Esophagus muscularis mucosa (tissue), 4 donors: ENCODE measurements at places on chromosomes 7 and 10. TPM values are rescaled to one million over a fixed set of nuclear protein-coding genes. Genes with fewer than 3 reads are reported as not detected.

- no peak overlapping the region for H3K4me3 ChIP-seq
- H3K4me1 ChIP-seq: peaks cover 48% of the 10 kb centered on the region
- H3K36me3 ChIP-seq: no peaks in the 10 kb centered on the region
- no peaks in the 10 kb centered on the region for H3K27me3 ChIP-seq
- no peak overlapping the region for H3K27ac ChIP-seq
Measured at GRCh38 chr7:2159176-2159520, 73.6 kb downstream of the MAD1L1 start.

- no peak overlapping the region for H3K27ac ChIP-seq
- H3K27me3 ChIP-seq: no peaks in the 10 kb centered on the region
- no peak for DNase-seq
- H3K36me3 ChIP-seq: no peaks in the 10 kb centered on the region
- no peak overlapping the region for H3K4me3 ChIP-seq
Measured at GRCh38 chr7:142498364-142498763, 240.5 kb upstream of the PRSS58 start.

GRCh38 chr10:110337906-110338305 is 33.2 kb upstream of the SMNDC1 start:
- no peak overlapping the region for H3K27ac ChIP-seq
- peaks cover 16% of the 10 kb centered on the region for H3K4me1 ChIP-seq
- H3K36me3 ChIP-seq: no peaks in the 10 kb centered on the region
- H3K27me3 ChIP-seq: no peaks in the 10 kb centered on the region

GRCh38 chr10:4429571-4429970 is 396.4 kb upstream of the AKR1E2 start:
- H3K27me3 ChIP-seq: no peaks in the 10 kb centered on the region
- H3K4me3 ChIP-seq: no peak overlapping the region
- H3K36me3 ChIP-seq: no peaks in the 10 kb centered on the region
- DNase-seq: no peak

DNA sequence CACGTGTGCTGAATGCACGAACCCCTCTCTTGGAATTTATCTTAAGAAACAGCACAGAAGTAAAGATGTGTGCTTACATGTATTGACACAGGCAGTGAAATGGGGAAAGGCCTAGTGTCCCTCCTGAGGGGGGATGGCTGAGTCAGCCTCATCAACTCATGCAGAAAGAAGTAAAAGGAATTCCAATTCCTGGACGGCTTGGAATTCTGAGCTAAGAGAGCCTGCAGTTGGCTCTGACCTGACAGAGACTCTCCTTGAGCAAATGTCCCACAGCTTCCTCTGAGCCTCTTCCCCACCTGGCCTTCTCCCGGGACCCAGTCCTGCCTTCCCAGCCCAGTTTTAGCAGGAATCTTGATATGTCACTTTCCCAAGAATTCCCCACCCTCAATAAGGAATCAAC is 542.4 kb upstream of the ADARB2 start:
- no peak for DNase-seq
- H3K4me3 ChIP-seq: no peak overlapping the region
- H3K4me1 ChIP-seq: no peaks in the 10 kb centered on the region
- no peaks in the 10 kb centered on the region for H3K27me3 ChIP-seq
- no peaks in the 10 kb centered on the region for H3K36me3 ChIP-seq
- no peak overlapping the region for H3K27ac ChIP-seq

- H3K27me3 ChIP-seq: no peaks in the 10 kb centered on the region
- peaks cover 16% of the 10 kb centered on the region for H3K4me1 ChIP-seq
- peak; percentile 55 for DNase-seq
- H3K36me3 ChIP-seq: no peaks in the 10 kb centered on the region
- H3K27ac ChIP-seq: peak overlapping the region; percentile 29
- H3K4me3 ChIP-seq: no peak overlapping the region
Measured at GRCh38 chr10:91076991-91077548, 143.4 kb upstream of the PCGF5 start.

EMX2 gene
- not detected for total RNA-seq
